ENCODE measurements at places on chromosomes 13 and 19. TPM values are rescaled to one million over a fixed set of nuclear protein-coding genes. Genes with fewer than 3 reads are reported as not detected.

Gene TGFBR3L
- total RNA-seq: 2.7 TPM

Gene KCNN4
- total RNA-seq: 0.30 TPM

Gene LGALS7
- total RNA-seq: not detected

Gene RFXAP
- total RNA-seq: 3.3 TPM

Measured in smooth muscle cell of the umbilical artery (primary cell).